CD8-positive, alpha-beta memory T cell (primary cell): ENCODE measurements at places on chromosomes 11 and 22. TPM values are rescaled to one million over a fixed set of nuclear protein-coding genes. Genes with fewer than 3 reads are reported as not detected.

The RIBC2 gene
- 10.4 TPM for total RNA-seq

DNA sequence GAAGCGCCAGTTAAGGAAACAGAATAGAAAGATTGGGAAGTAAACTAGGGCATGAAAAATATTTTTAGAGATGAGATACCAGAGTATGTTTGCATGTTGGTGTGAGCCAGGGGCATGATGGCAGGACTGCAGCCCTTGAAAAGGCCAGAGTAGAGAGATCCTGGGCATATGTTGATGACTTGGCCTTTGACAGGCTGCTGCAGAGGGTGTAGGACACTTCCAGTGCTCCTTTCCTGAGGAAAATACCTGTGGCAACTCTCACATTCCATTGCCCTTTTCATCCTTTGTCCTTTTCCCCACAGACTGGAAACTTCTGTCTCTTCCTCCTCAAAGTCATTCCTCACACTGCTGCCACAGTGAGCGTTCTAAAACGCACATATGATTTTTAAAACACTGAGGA is 150.7 kb upstream of the CCDC90B start:
- DNase-seq: no peak

GRCh38 chr22:31099386-31099785 is 8.0 kb downstream of the SELENOM start:
- no peak for DNase-seq

- DNase-seq: no peak
Measured at GRCh38 chr22:35540595-35541253, at the start of gene RASD2. RASD2 (plus strand) TSS chr22:35540831; CDS start chr22:35546810, 5,979 bp downstream.

The OR10A6 gene
- total RNA-seq: not detected

DNA sequence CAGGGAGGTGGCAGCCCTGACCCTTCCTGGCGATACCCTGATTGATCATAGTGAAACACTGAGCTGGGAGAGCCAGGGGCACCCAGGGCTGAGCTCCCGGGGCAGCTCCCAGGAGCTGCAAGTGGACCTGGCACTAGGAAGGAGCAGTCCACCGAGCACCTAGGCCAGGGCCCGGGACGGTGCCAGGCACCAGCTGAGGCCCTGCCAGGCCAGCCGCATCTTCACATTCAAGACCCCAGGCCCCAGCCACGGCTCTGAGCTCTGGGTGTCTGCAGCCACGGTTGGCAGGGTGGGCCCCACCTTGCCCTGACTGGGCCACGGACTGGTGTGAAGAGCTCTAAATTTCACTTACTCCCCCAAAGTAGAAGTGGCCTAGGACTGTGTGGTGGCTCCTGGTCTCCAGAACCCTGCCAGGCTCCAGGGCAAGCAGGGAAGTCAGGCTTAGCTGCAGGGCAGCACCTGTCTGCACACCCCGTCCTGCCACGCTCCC is 58.3 kb downstream of the RTN4R start:
- DNase-seq: no peak

- no peak for DNase-seq
Measured at GRCh38 chr11:33063326-33063881, 24.0 kb downstream of the TCP11L1 start.

The PPP6R3 gene
- total RNA-seq: 118 TPM

- DNase-seq: peak; percentile 44
Measured at GRCh38 chr11:66346476-66347424, 679 bp downstream of the B4GAT1 start.

The OR10A2 gene
- total RNA-seq: not detected
